Thyroid gland (tissue), 4 donors: ENCODE measurements at places on chromosomes 5 and 9. TPM values are rescaled to one million over a fixed set of nuclear protein-coding genes. Genes with fewer than 3 reads are reported as not detected.
A peak's percentile ranks its signal among the peaks of the same experiment; 100 is the strongest.

The RARS1 gene
- total RNA-seq: 73.2 TPM

The OR4F3 gene
- not detected for total RNA-seq

The NEUROG1 gene
- not detected for total RNA-seq

The MEF2C gene
- 78.6 TPM for total RNA-seq

DNA sequence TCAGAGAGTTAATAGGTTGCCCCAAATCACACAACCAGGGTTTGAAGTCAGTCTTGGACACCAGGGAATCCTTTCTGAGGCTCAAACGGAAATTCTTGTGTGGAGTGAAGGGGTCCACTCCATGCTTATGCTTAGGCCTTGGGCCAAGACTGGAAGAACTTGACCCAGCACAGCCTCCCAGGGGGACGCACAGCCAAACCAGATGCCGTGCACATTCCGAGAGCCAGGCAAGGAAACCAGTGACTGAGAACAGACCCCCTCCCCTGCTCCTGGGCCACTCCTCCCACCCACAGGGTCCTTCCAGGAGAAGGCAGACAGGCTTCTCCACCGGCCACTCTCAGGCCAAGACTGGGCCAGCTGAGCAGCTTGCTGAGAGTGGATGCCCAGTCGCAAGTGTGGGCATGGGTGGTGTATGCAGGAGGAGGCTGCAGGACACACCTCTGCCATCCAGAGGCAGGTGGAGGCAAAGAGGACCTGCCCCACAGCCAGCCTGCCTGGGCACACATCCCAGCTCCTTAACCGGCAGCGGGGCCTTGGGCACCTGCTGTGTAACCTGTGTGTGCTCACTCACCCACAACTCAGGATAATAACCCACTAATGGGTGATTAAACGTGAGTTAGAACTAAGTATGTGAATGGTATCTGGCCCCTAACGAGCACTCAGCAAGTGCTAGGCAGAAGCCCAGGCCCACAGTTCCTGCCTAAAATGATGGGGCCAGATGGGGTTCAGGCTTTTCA lies 38.0 kb downstream of the NIPAL4 start:
- H3K4me1 ChIP-seq: no peaks in the 10 kb centered on the region
- H3K27ac ChIP-seq: no peak overlapping the region
- no peaks in the 10 kb centered on the region for H3K27me3 ChIP-seq

DNA sequence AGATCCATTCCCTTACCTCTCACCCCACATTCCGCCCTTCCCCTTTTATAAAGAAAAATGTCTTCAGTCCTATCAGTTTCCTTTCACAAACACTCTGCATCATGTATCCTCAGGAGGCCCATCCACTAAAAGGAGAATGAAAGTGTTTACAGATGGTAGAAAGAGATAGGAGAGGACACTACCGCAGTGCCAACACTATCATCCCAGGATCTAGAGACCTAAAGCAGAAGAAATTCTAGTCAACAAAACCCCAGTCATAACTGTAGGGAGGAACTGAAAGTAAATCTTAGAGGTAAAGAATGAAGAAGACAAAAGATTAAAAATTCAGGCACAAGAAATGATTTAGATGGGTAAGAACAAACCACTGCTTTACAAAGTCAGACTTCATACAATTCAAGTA lies 114.1 kb downstream of the MLLT3 start:
- no peak for DNase-seq
- H3K27me3 ChIP-seq: no peaks in the 10 kb centered on the region
- no peak overlapping the region for H3K4me3 ChIP-seq
- H3K36me3 ChIP-seq: no peaks in the 10 kb centered on the region
- no peak overlapping the region for H3K27ac ChIP-seq
- H3K4me1 ChIP-seq: peaks cover 12% of the 10 kb centered on the region

DNA sequence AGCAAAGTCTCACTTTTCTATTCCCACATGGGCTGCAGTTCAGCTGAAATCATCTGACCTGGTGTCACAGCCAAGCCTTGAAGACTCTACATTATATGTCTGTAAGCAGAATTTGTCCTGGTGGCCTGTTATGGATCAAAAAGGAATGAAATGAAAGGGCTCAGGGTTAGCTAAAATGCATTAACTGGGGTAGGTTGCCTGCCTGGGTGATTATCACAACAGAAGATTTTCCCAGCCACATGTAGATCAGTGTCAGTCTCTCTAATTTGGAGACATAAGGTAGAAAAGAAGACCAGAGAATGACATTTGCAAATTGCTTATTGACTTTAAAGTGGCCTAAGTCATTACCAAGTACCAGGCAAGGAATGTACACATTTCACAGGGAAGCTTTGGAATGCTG lies 289.0 kb downstream of the CAAP1 start:
- no peak overlapping the region for H3K27ac ChIP-seq
- no peaks in the 10 kb centered on the region for H3K4me1 ChIP-seq
- DNase-seq: no peak
- H3K36me3 ChIP-seq: no peaks in the 10 kb centered on the region
- H3K27me3 ChIP-seq: no peaks in the 10 kb centered on the region

DNA sequence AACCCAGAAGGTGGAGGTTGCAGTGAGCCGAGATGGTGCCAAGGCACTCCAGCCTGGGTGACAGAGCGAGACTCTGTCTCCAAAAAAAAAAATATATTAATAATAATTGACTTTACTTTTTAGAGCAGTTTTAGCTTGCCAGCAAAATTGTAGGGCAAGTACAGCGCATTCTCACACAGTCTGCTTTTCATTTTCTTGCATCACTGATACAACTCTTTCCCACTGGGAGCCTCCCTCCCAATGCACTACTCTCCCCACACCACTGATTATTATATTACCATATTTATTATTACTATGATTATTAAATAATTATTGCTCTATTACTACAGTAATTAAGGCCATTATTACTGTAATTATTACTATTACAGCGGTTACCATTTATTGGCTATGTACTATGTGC lies 212.8 kb downstream of the GNA14 start:
- H3K4me1 ChIP-seq: no peaks in the 10 kb centered on the region
- H3K27ac ChIP-seq: no peak overlapping the region
- no peaks in the 10 kb centered on the region for H3K27me3 ChIP-seq
- DNase-seq: no peak
- no peak overlapping the region for H3K4me3 ChIP-seq

DNA sequence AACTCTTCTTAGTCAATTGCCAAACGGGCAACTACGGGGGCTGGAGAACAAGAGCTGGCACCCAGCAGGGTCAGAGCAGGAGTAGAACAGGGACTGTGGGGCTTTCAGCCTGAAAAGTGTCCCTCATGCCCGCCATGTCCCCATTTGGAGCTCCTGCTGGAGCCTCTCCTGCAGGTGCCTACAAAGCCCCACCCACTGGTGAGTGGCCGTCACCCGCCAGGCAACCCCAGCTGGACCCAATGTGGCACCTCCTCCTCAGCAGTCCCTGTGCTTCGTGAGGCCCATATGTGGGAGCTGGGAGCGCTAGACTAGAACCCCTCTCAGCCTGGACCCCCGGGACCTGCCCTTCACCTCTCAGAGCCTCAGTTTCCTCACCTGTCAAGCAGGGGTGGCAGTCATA lies 40.9 kb downstream of the VAV2 start:
- H3K27ac ChIP-seq: no peak overlapping the region
- H3K4me1 ChIP-seq: peaks cover 54% of the 10 kb centered on the region
- no peak for DNase-seq
- no peaks in the 10 kb centered on the region for H3K27me3 ChIP-seq

- DNase-seq: no peak
- H3K4me3 ChIP-seq: no peak overlapping the region
- no peaks in the 10 kb centered on the region for H3K27me3 ChIP-seq
- no peaks in the 10 kb centered on the region for H3K36me3 ChIP-seq
- peak overlapping the region; percentile 71 for H3K27ac ChIP-seq
These were observed 7.1 kb downstream of the GLIS3 start for GRCh38 chr9:4292781-4293180.

DNA sequence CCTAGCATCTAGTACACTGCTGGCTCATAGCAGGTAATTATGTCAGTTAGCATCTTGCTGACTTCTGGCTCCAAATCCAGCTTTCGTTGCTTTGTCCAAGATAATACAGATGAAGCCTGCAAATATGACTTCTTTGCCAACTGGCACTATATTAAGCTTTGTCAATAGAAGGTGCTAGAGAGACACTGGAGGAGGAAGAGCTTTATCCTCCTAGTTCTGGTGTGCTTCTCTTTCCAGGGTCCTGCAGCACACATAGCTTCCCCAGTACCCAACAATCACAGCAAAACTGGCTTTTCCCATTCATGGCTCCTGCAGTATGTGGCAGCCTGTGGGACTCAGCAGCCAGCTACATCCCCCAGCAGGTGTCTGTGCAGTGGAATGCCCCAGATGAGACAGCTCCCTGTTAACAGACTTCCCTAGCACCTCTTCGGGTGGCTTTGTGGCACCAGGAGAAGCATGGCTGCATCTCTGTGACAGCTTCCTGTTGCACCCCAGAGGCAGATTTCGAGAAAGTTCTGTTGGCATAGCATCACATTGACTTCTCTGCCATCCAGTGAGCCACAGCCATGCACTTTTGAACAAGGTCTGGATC lies 147.8 kb downstream of the OXCT1 start:
- no peaks in the 10 kb centered on the region for H3K27me3 ChIP-seq
- no peak overlapping the region for H3K4me3 ChIP-seq
- no peaks in the 10 kb centered on the region for H3K36me3 ChIP-seq

DNA sequence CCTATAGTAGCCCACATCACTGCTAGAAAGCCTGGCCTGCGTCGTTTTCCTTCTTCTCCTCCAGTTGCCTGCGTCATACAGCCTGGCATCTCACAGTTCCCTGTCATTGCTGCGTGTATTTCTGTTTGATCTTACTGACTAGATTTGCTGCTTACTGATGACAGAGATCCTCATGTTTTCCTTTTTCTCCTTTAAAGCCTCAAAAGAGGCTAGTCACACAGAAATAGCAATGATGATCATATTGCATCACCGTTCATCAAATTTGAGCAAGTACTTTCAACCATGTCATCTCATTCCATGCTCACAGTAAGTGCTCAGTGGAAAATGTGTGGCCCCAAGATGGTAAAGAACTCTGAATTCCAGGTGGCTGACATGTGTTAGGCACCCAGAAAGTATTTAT lies 76.8 kb downstream of the MVB12B start:
- no peak overlapping the region for H3K4me3 ChIP-seq
- H3K36me3 ChIP-seq: no peaks in the 10 kb centered on the region
- H3K4me1 ChIP-seq: no peaks in the 10 kb centered on the region
- no peaks in the 10 kb centered on the region for H3K27me3 ChIP-seq

GRCh38 chr5:76174101-76174500 lies 90.9 kb downstream of the SV2C start:
- H3K27me3 ChIP-seq: no peaks in the 10 kb centered on the region
- no peaks in the 10 kb centered on the region for H3K4me1 ChIP-seq
- H3K4me3 ChIP-seq: no peak overlapping the region
- no peak for DNase-seq

DNA sequence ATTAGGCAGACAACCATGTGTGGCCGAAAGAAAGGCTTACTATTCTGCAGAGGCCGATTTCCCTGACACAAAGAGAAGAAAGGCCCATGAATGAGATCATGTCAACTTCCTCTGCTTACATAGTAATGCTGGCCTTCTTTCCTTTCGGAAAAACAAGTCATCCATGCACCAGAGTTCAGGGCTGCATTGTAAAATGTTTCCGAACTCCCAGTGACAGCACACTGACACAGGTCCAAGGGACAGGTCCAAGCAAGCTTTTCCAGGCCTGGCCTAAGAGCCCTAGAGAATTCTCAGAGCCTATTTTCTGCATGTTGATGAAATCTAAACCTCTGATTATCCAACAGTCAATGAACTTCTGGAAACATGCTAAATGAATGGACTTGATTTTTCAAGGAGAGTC lies 140.9 kb downstream of the ZNF608 start:
- peak; percentile 21 for DNase-seq
- no peaks in the 10 kb centered on the region for H3K36me3 ChIP-seq
- H3K27me3 ChIP-seq: no peaks in the 10 kb centered on the region

DNA sequence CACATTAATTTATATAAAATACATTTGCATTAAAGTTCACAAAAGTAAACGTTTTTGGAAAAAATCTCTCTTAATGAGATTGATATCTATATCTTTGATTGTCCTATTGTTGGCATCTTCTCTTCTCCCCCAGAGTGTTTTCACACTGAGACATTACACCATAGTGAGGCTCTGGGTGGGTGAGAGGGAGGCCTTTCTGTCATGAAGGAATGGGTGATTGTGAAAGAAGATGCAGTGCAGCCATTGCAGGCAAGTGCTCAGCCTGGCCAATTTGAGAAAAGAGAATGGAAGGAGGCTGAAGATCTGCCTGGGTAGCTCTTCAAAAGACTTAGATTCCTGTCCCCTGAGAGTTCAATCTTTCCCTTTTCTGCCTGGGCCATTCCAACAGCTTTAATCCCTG lies 140.8 kb downstream of the SLC12A2 start:
- no peak for DNase-seq
- no peak overlapping the region for H3K27ac ChIP-seq
- H3K4me1 ChIP-seq: no peaks in the 10 kb centered on the region
- no peaks in the 10 kb centered on the region for H3K36me3 ChIP-seq

DNA sequence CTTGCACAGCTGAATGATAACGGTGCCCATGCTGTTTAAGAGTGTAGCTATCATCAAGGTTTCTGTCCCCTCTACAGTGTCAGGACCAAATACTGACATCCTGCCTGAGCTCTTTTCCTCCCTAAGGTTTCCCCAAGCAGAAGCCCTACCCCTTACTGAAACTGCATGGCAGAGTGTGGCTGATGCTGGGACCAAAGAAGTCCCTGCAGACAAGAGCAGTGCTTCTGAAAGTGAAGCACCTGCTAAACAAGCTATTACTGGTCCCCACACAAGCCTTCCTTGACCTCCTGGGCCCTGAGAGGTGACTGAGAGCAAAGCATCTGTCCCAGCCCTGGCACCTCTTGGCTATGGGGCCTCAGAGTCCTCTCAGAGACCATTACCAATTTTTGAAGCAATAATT lies 56.1 kb downstream of the CFAP90 start:
- H3K4me3 ChIP-seq: no peak overlapping the region
- peaks cover 13% of the 10 kb centered on the region for H3K4me1 ChIP-seq
- H3K27me3 ChIP-seq: no peaks in the 10 kb centered on the region
- no peaks in the 10 kb centered on the region for H3K36me3 ChIP-seq

DNA sequence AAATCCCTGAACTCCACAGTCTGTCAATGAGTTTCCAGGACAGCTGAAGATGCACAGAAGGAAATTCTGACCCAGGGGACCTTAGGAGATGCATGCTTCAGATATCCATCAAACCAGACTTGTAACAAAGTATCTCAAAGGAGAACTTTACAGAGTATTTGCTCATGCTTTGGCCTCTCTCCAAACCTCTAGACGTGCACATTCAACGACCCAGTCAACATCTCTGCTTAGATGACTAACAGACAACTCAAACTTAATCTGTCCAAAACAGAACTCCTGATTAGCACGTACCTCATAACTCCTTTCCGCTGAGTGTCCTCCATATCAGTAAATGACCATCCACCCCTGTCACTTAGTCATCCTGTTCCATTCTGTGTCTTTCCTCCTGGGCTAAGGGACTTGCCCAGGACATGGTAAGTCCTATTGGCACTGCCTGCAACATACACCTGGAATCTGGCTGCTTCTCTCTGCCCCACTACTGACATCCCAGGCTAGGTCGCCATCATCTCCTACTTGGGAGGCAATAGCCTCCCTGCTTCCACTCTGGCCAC lies 107.4 kb downstream of the LMNB1 start:
- no peak for DNase-seq
- no peaks in the 10 kb centered on the region for H3K36me3 ChIP-seq
- no peak overlapping the region for H3K27ac ChIP-seq
- no peaks in the 10 kb centered on the region for H3K27me3 ChIP-seq
- no peaks in the 10 kb centered on the region for H3K4me1 ChIP-seq
